ENCODE measurements at places on chromosomes 2 and 18.

DNA sequence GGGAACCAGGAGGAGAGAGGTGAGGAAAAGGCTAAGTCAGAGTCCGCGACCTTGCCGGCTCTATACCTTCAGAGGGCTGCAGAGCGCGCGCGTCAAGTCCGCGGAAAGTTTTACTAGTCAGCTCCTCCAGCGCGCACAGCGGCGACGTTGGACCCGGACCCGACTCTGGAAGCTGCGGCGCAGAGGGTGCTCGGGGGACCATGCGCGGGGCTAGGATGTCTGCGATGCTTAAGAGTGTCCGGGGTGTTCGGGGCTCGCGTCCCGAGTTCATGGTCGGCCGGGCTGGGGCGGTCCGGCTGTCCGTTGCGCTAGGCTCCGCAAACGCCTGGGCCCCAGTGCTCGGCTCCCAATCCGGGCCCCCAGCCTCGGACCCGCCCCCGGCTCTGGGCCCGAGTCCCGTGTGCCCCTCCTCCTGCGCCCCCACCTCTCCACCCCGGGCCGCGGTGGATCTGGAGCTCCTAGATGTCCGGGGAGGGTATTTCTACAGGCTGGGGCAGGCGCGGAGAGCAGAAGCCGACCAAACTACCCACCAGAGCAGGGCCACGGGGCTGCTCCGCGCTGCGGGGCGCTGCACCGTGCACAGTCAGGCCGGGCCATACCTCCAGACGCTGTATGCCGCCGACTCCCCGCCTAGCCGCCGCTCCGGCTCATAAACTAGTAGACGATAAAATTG, at the start of gene LBX2:
LBX2 (minus strand) TSS at position 337 of the 673 bp plus-strand sequence; CDS start at position 271, 66 bp downstream.
- no peak for DNase-seq

GRCh38 chr18:11570769-11571412, 38.5 kb upstream of the SLC35G4 start:
- no peak for DNase-seq

GRCh38 chr2:52572469-52572894, 1195.1 kb upstream of the CHAC2 start:
- no peak for DNase-seq

- peak; percentile 63 for DNase-seq
Observed at GRCh38 chr2:196249171-196249570, 77.8 kb upstream of the STK17B start.
